ENCODE measurements at places on chromosomes 2 and 18.
A peak's percentile ranks its signal among the peaks of the same experiment; 100 is the strongest.

GRCh38 chr2:43848214-43848613, 9.4 kb downstream of the ABCG8 start:
- no peak for DNase-seq

- no peak for DNase-seq
Observed at GRCh38 chr18:2857491-2858131, 10.8 kb downstream of the EMILIN2 start.

- DNase-seq = peak; percentile 8
Observed at GRCh38 chr2:171210864-171211431, 50.3 kb upstream of the TLK1 start.

DNA sequence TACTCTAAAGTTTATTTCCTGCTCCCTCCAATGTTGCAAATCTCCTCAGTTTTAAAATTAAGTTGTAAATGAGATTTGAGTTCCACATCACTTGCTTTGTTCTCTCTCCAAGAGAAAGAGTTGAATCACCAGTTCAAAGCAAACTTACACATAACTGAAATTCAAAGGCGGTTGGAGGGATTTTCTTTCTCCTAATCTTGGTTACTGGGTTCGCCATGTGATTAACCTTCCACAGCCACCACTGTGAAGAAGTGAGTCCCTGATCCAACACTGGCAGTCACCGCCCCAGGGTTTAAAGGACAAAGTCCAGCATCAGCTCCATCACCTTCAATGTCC, 247.1 kb downstream of the MYCN start:
- no peak for DNase-seq

- no peak for DNase-seq
Observed at GRCh38 chr18:13543811-13544732, 182.3 kb downstream of the FAM210A start.

DNA sequence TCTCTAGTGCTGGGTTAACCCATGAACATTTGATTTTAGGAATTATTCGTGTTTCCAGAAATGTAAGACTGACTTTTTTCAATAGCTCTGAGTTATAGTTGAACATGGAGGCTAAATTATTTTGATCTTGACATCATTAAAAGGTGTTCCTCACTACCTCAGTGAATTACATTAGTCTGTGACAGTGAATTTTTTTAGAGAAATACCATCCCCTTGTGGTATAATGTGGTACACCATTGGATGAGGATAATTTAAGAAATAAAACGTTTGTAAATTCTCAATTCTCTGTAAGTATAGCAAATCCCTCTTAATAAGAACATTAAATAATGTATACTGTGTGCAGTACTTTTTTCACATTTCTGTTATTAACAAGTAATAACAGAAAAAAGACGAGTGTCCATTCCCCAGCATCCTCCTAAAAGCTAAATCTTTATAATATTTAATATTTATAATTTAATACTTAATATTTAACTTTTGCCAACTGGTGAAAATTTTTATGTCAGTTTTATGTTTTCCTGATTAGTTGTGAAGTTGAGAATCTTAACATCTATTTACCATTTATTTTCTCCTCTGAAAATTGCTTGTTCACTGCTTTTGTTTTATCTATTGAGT, 70.3 kb upstream of the CWC22 start:
- DNase-seq = no peak

DNA sequence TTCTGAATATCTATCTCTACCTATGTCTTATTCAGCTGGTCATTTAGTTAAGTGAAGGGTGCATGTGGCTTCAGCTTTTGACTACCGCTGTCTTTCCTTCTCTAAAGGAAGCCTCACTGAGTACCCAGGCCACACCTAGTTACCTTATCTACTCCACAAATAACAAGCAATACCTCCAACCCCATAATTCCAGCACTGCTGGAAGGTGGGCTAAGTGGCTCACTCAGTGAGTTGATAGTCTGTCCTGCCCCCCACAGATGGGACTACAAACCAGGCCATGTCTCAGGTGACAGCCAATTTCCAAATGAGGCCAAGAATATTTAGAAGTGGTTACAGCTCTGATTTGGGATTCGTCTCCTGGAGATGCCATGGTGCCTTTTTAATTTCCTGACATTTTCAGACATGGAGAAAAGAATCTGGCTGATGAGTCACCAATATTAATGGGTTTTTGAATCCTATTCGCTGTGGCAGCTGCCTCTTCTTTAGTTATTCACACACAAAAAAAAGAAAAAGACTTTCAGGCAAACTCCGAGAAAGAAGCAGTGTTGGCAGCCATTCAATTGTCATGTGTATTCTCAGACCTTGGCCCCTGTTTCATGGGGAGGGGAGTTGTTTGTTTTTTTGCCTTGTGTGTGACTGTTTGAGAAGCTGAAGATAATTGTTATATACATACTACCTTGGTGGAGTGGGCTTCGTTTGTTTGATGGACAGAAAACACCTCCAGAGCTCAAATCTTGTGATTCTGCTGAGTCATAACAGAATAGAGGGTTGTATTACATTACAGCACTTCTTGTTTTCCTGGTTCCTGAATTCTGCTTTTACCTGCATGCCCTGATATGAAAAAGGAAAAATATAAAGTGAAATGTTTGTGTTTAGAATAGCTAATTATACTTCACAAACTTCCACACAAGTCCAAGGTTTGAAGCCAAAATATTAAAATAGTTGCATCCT, 64.2 kb downstream of the SCG2 start:
- no peak for DNase-seq

DNA sequence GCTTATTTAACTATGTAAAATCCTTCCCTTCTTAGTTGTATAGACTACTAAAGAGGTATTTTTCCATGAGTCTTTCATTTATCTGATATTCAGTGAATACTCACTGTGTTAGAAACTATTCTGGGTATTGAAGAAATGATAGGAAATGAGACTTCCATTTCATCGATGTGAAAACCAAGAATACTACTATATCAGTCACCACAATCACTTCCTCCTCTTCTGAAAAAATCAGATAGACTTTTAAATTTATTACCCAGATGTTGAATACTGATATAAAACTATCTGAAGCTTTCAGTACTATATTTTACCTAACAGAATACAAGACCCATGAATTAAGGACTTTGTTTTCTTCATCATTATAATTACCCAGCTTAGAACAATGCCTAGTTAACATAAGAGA, 1801.1 kb upstream of the CELF4 start:
- no peak for DNase-seq

DNA sequence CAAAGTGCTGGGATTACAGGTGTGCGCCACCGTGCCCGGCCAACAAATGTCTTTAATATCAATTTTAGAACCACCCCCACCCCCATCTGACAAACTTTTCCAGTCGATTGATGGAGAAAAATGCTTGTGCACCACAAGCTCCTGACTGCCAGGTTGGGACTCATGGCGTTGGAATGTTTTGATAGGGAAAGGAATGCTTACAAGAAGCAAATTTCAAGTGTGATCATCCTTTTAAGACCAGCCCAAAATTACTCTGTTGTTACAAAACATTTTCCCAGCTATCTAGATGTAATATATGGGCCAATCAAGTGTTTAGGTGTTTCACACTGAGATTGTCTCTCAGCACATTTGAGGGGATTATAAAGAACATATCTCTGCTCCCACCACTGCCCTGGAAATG, 45.2 kb downstream of the UBXN4 start:
- DNase-seq = no peak

DNA sequence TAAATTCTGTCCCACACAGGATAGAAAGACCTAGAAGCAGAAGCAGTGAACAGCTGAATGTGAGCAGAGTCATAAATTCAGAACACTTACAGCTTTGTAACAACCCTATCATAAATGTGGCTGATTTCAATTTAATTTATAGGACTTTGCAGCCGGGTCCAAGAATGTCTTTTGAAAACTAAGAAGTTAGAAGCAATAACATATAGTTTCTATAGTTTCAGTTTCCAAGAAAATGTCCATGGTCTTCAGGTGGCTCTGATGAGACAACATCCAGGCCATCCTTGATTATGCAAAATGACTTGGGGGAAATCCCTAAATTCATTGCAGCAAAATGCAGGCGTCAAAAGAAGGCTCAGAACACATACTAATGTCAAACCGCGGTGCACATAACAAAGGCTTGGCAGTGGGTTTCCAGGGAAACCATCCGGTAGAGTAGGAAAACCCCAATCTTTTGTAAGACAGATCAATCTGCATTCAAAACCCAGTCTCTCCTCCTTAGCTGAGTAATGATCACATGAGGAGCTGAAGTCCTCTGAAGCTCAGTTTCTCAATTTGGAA, 442.2 kb upstream of the ID2 start:
- peak; percentile 30 for DNase-seq

DNA sequence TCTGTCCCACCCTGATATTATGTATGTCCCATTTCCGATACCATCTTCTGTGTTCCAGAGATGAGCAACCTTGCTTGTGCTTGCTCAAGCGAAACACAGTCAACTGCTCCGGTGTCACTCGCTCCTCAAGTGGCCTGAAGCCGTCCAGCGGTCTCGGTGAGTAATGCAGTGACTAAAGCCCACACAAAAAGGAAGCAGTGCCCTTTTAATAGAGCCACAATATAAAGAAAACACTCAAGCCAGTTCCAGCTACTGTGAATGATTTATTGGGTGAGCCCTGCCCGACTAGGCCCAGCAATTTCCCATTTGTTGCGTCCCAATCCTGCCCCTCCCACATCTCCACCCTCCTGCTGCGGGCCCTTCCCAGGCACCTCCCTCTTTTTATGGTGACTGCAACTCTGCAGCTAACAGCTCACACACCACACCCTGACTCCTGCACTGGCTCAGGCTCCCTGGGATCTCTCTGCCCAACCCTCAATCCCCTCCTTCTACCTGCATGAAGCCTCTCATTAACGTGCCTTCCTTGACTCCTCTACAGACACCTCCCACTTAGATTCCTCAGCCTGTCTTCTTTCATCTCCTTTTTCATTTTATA, 44.2 kb upstream of the DSC1 start:
- DNase-seq = no peak

DNA sequence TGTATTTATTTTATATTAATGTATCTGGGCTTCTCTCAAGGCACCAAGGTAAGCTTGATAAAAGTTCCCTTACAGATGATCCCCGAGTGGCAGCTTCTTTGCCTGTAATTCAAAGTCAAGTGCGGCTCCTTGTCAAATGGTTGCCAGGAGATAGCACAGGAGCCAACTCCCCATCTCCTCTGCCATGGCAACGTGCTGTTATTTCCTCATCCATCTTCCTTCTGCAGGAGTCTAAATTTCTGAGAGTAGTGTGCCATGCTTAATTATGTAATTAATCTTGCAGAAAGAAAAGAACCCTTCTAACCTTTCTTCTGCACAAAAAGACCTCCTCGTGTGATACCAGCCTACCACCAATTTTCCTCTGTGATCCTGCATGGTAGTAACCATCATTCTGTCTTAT, 46.2 kb upstream of the ACMSD start:
- no peak for DNase-seq

DNA sequence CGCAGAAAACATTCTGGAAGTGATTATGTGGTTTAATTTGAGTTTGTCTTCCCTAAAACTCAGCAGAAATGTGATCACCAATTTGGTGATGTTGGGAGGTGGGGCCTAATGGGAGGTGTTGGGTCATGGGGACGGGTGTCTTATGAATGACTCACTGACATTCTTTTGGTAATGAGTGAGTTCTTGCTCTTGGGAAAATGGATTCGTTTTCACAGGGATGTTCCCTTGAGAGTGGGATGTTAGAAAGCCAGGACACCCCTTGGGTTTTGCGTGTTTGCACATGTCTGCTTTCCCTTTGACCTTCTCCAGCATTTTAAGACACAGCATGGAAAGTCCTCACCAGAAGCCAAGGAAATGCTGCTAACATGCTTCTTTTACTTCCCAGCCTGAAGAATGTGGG, 321.5 kb upstream of the NT5C1B start:
- DNase-seq = no peak

- DNase-seq = no peak
Observed at GRCh38 chr2:105237045-105237765, 4.3 kb upstream of the GPR45 start.

DNA sequence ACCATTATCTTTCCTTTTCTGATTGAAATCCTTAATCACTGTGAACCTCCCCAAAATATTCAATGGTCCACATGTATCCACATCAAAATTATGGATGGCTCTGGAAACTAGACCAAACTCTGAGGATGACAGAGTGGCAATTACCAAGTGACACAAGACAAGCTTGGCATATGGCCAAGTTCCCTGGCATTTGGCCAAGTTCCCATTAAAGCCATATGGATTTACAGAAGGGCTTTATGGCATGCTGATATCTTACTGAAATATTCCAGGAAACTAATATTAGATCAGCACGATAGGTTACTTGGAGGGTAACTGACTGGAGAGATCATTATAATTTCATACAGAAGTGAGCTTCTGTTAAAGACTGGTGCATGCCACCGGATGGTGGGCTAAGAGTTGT, 21.9 kb upstream of the CERS6 start:
- no peak for DNase-seq

DNA sequence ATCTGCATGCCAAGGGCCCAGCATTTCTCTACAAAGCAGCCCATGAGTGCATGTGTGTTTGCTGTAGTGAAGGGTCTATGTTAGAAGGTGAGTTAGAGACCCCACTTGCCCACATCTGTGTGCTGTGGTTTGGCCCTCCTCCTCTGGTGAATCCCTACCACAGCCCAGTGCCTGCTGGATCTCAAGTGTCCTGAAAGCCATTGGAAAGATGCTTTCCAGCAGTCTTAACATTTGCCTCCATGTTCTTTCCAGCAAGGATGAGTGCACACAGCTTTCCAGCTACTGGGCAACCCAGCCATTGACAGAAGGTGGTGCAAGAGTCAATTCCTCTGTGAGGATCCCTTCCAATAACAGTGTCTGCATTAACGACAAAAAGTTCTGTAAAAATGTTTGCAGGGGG, 13.6 kb downstream of the CRIM1 start:
- no peak for DNase-seq

DNA sequence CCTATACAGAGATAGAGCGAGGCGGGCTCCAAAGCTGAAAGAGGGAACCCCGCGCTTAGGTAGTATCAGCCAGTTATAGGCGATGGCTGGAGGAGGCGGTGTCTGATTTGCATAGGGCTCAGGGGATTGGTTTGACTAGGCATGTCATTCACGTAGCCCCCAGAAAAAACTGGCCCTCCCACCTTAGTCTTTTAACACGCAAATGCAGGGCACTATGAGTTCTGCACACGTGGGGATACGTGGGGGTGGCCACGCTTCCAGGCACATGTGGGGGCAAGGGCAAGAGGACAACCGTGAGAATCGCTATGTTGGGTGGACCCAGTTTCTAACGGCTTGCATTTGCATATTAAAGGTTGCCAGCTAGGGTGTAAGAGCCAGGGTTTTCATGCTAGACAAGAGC, 56.7 kb upstream of the MSTN start:
- DNase-seq = peak; percentile 2

- DNase-seq = no peak
Observed at GRCh38 chr2:159769147-159769546, 28.9 kb downstream of the CD302 start.

Data from stimulated activated CD4-positive, alpha-beta T cell treated with anti-CD3 and anti-CD28 coated beads, Interleukin-2, amount 100 ng/mL, for 48 hours (primary cell).